ENCODE measurements at places on chromosomes 3 and 15.

GRCh38 chr15:87619161-87619960 lies 637.2 kb downstream of the NTRK3 start:
- DNase-seq = peak; percentile 75

- no peak for DNase-seq
These were observed 219.4 kb upstream of the BHLHE40 start for GRCh38 chr3:4759689-4760312.

- no peak for DNase-seq
These were observed 10.5 kb upstream of the EPHA6 start for GRCh38 chr3:96803870-96804269.

GRCh38 chr3:172249039-172249438 lies 199.2 kb downstream of the GHSR start:
- no peak for DNase-seq

DNA sequence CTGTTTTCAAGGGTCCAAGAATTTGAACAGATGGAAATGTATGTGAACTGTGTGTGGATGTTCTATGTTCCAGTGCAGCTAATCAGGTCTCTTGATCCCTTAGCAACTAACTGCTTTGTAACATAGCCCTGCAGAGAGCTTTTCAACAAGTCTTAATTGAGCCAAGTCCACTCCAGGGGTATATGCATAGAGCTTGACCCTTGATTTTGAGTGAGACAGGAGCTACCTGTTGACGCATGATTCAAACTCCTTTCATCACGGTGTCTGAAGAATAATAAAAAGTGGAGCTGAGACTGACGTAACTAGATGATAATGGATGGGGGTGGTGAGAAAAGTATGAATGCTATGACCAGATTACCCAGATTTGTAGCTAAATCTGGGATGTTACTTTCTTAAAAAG lies 93.3 kb upstream of the CCDC54 start:
- no peak for DNase-seq

GRCh38 chr3:67362686-67363085 lies 291.7 kb downstream of the SUCLG2 start:
- DNase-seq = no peak

- no peak for DNase-seq
These were observed 12.3 kb downstream of the ANPEP start for GRCh38 chr15:89802231-89802928.

DNA sequence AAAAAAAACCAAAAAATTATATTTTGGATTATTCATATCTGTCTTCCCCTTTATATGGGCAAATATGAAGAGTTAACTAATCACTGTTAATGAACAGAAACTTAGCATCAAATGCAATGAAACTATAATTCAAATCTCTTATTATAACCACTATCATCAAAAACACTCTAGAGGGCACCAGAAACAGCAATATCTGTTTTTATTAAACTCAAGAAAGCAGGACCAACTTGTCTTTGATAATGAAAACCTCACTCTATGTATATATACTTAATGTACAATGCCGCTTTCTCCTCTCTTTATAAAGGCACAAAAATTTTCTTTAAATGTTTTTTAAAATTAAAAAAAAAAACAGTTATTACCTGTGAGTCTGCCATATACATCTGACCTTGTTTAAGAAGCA lies 92.7 kb downstream of the UACA start:
- no peak for DNase-seq

- DNase-seq = no peak
These were observed 14.2 kb downstream of the DZIP3 start for GRCh38 chr3:108603691-108604090.

- no peak for DNase-seq
These were observed 29.0 kb downstream of the PTH1R start for GRCh38 chr3:46906471-46907058.

- no peak for DNase-seq
These were observed 88.2 kb downstream of the RAB11A start for GRCh38 chr15:65957451-65957850.

DNA sequence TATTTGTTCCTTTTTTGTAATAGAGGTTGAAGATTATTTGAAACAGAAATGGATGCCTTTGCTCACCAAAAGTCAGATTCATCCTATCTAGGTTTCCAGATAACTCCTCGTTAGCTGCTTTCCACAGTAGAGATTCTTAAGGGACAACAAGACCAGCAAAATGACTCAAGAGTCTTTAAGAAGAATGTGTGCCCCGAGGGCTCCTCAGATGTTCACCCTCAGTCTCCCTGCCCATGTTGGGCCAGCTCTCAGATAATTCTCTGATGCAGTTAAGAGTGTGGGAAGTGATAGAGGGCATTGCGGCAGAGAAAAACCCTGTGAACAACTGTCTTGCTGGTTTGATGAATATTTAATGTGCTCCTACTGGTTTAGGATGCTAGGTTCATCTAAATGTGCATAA lies 251.1 kb downstream of the PTPRG start:
- DNase-seq = no peak

DNA sequence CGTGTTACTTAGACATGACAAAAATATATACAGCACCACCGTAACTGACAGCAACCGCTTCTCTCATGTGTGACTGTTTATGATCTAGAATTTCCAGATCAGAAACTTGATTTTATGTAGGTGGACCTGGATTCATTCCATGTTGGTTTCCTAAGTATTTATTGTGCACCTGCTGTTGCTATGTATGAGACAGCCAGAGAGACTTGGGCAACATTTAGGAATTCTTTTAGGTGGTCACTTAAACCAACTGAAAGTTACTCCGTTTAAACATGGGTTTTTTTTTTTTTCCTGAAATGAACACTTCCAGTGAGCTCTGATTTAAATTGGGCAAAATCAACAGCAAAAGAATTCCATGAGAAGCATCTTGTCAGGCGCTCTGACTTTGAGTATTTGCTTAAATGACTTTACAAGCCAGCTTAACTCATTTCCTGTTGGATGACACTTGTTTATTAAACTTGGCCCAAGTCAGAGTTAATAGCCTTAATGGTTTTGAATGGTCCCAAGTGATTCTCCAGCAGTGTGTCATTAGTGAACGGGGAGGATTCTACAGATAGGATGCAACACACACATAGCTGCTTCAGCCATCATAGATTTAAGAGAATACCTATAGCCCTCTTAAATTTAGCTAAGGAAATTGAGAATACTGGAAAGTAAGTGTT lies 31.8 kb downstream of the MITF start:
- DNase-seq = no peak

DNA sequence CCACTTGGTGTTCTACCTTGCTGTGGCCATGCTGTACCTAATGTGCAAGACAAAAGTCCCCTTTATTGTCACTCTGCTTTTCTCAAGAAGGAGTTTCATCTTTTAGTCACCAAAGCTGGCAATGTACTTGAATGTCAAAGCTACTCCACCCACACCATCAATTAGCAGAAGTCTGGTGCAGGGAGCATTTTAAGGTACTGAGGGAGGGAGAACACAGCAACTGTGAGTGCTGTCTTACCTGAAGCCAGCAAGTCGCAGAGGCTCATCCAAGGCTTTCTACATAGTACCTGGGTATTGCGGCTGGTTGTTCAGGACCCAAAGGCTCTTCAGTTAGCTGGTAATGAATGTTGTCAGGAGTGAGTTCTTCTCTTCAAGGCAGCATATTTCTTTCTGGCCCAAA lies 820.4 kb downstream of the OTOL1 start:
- DNase-seq = no peak

- DNase-seq = no peak
These were observed 407.8 kb downstream of the TUSC7 start for GRCh38 chr3:117117188-117117936.

DNA sequence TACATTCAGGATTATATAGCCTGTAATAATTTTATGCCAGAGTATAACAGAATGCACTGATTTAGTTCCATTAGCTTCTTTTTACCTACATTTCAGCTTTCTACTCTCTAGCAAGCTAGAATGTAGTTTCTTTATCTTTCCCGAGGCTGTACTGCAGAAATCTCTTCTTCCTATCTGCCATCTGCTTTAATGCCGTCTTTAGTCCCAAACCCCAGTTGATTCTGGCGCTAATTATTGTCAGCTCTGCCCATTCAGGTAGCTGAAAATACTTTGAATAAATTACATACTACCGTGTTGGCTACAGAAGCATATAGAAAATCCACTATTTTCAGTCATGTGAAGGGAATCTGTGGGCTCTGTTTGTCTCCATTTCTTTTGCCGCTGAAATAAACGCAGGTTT lies 706.7 kb downstream of the NTRK3 start:
- DNase-seq = no peak

DNA sequence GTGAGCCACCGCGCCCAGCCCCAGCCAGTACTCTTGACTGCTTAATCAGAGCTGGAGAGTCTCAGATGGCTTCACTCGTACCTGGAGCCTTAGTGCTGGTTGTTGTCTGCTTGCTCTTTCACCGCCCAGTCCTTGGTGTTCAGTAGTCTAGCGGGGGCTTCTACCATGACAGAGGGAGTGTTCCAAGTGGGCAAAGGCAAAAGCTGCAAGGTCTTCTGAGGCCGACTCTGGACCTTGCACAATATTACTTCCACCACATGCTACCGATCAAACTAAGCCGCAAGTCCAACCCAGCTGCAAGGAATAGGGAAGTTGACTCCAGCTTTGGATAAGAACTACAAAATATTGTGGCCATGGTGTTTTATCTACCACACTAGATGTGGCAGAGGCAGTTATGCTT lies 6.6 kb downstream of the PARL start:
- DNase-seq = no peak

- DNase-seq = no peak
These were observed 113.3 kb upstream of the PTX3 start for GRCh38 chr3:157323360-157323759.

- DNase-seq = no peak
These were observed 97.9 kb downstream of the NAALADL2 start for GRCh38 chr3:174957081-174957480.

GRCh38 chr3:13411186-13411860 lies 8.8 kb downstream of the NUP210 start:
- DNase-seq = no peak

- DNase-seq = no peak
These were observed 357.4 kb upstream of the ATP11B start for GRCh38 chr3:182435860-182436259.

DNA sequence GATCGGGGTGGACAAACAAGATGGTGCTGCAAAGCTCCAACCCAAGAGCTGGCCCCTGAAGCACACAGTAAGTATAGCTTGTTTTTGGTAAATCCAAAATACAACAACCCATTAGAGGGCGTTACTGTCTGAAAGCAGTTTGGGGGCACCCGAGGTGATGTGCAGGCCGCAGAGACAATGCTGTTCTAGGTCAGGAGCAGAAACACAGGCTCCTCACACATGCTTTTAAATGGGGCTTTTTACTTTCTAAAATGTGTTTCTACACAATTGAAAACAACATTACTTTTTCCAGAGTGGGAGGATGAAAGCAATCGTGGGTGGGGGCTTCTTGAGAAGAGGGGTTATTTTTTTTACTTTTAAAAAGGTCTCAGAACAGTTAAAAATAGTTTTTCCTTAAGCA lies 1029.3 kb upstream of the CFAP20DC start:
- no peak for DNase-seq

DNA sequence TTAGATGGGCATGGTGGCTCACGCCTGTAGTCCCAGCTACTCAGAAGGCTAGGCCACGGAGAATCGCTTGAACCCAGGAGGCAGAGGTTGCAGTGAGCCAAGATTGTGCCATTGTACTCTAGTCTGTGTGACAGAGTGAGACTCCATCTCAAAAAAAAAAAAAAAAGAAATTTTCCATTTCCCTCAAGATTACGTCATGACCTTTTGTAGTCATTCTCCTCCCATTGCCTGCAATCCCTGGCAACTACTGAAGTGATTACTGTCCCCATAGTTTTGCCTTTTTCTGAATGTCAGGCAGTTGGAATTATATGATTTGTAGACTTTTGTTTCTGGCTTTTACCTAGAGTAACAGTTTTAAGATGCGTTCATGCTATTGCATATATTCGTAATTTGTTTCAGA lies 28.0 kb downstream of the WDR76 start:
- no peak for DNase-seq

- DNase-seq = no peak
These were observed 155.1 kb upstream of the FRMD4B start for GRCh38 chr3:69540706-69541581.

- DNase-seq = no peak
These were observed 14.1 kb upstream of the GADL1 start for GRCh38 chr3:30908456-30909037.

DNA sequence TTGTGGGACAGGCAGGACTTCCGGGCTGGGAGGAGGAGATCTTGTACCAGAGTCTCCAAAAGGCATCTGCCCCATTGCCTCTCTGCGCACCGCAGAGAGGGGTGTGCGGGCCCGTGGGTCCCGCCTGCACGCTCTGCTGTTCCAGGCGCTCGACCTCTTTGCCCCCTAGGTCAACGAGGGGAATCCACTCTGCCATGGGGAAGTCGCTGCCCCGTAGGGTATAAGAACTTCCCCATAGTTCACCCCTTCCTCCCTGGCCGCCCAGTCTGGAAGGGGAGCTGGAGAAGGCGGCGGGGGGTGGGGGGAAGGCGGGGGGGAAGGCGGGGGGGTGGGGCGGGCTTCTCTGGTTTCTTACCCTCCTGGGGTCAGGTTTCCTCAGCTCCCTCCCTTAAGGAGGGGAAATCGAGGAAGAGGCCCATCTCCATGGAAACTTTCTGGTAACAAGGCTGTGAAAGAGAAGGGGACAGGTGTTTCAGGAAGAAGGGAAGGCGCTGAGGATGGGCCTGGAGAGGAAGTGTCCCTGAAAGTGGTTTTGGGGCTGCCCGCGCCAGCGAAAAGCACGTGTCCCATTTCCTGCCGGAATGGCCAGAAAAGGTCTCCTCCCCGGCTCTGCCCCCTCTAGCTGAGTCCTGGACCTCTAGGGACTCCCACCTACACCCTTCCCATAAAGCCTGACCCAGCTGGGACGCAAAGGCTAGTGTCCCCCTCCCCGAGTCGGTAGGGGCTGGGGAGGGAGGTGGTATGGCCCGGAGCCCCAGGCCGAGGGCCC lies 27.5 kb downstream of the NR1I2 start:
- DNase-seq = no peak

GRCh38 chr3:18633002-18633401 lies 207.9 kb upstream of the SATB1 start:
- DNase-seq = no peak

DNA sequence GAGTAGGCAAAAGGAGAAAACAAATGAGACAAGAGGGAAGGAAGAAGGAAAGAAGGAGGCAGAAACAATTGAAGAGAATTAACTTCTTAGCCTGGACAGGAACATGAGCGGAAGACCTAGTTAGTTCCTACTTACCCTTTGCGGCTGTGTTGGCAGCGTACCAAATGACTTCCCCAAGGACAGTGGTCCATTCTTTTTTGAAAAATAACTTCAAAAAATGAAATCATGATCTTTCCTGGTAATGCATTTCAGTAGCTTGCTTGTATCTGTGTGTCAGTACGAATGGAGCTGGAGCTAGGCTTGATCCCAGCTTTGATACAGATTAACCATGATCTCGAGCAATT lies 41.5 kb upstream of the CFAP161 start:
- no peak for DNase-seq

GRCh38 chr15:85149465-85150129 lies 167.9 kb downstream of the PDE8A start:
- DNase-seq = no peak

GRCh38 chr3:162777118-162777517 lies 1280.5 kb downstream of the OTOL1 start:
- no peak for DNase-seq
